ENCODE measurements at places on chromosomes 11 and 22.

- no peak for DNase-seq
Measured at GRCh38 chr11:108790501-108791299, 125.8 kb downstream of the DDX10 start.

DNA sequence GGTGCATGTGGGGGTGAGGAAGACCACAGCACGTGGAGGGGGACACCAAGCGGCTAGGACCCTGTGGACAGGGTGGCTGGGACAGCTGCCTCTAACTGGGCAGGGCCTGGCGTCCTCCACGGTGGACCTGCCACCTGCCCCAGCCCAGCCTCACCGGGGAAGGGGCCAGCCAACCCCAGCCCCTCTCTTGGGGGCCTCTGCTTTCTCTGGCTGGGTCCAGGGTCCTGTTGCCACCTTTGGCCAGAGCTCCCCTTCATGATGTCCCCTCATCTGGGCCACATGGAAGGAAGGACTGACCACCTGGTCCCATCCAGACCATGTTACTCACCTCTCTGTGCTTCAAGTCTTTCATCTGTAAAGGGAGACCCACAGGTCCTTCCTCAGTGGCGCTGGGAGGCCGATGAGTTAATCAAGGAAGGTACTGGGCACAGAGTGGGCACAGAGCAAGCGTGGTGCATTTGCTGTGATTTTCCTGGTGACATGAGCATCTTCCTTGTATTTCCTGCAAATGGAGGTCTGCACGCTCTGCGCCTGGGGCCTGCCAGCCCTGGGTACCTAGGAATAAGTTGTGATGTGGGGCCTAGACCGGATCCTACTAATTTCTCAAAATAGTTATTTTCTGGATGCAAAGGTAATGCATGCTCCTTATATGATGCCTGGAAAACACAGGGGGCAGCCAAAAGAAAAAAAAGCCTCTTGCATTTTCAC is 538.4 kb downstream of the TBC1D22A start:
- DNase-seq, result no peak

DNA sequence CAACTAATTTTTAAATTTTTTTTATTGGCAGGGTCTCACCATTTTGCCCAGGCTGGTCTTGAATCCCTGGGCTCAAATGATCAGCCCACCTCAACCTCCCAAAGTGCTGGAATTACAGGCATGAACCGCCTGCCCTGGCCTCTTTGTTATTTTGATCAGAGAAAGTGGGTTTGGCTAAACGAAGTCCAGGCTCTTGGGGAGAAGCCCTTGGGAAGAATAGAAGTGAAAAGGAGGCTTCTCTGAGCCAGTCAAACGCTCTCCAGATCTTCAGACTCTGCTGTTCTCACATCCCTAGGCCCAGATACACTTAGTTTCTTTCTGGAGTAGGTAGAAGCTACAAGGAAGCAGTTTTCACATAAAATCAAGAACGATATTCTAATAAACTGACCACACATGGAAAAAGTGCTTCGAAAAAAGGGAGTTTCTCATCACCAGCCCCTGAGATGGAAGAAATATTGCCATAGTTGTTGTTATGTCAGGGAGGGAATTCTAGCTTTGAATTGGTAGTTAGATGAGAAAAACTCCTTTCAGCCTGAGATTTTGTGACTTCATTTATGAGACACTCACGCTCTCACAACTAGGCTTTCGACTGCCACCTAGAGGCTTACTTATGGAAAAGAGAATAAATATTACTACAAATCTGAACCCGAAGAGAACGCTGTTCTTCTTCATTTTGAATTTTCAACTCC is 41.7 kb upstream of the AQP11 start:
- peak; percentile 94 for DNase-seq

DNA sequence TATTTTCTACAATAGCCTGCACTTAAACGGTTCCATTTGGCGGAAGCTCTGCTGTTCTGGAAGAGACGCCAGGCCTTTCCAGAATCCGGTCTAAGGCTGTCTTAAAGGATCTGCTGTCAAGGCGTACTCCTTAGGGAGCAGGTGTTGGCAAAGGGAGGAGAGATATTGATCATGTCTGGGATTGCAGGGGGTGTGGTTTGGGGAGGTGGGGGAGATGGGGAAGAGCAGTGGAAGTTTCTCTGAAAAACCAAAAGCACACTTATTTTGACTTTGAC is 22.5 kb upstream of the WNT11 start:
- no peak for DNase-seq

DNA sequence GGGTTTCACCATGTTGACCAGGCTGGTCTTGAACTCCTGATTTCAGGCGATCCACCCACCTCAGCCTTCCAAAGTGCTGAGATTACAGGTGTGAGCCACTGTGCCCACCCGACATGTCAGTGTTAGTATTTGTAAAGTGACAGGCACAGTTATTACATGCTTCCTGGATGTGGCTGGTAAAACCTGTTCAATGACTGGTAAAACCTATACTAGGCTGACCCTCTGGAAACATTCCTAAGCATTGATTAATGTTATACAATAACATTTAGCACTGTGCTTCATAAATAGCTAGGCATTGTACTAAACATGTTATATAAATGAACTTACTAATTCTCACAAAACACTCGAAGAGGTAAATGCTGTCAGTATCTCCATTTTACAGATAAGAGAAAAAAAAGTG is 20.9 kb upstream of the JHY start:
- no peak for DNase-seq

DNA sequence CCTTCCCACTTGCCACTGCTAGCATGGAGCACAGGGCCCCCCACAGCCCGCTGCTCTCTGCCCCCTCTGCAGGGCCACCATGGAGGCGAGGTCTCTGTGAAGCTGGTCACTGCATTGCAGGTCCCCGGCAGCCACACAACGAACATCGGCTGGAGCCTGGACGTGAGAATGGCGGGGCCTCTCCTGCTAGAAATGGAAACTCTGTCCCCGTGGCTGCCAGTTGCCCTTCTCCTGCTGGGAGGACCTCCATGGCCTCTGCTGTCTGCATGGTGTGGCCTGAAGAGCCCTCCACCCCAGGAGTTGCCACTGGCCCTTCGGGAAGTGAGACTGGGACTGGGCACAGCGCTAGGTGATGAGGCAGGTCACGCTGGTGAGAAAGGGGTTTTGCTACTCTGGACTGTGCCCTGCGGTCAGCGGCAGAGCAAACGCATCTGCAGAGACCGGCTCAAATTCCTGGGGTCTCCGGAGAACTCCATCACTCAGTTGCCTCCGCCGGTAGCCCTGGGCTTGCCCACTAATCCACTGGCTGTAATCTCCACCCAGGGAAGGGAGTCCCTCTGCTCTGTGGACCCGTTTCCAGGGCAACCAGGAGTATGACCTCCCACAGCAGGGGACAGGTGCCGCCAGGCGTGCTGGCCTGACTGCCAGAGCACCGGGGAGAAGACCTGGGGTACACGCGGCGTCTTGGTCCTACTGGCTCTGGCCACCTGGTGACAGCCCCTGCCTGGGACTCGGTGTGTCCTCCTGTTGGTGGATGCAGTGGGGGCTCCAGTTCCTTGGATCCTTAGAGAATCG is 806.3 kb downstream of the BRD1 start:
- DNase-seq, result no peak

GRCh38 chr11:34855754-34856095 is 60.5 kb downstream of the APIP start:
- no peak for DNase-seq

GRCh38 chr22:49730656-49731055 is 97.0 kb downstream of the BRD1 start:
- DNase-seq, result no peak

GRCh38 chr11:1436468-1437039 is 46.8 kb downstream of the BRSK2 start:
- DNase-seq, result no peak

GRCh38 chr11:76317296-76317695 is 63.6 kb downstream of the THAP12 start:
- no peak for DNase-seq

GRCh38 chr11:11782532-11783110 is 59.2 kb upstream of the USP47 start:
- DNase-seq, result no peak

- DNase-seq, result no peak
Measured at GRCh38 chr11:80861193-80861592, 1420.4 kb upstream of the TENM4 start.

DNA sequence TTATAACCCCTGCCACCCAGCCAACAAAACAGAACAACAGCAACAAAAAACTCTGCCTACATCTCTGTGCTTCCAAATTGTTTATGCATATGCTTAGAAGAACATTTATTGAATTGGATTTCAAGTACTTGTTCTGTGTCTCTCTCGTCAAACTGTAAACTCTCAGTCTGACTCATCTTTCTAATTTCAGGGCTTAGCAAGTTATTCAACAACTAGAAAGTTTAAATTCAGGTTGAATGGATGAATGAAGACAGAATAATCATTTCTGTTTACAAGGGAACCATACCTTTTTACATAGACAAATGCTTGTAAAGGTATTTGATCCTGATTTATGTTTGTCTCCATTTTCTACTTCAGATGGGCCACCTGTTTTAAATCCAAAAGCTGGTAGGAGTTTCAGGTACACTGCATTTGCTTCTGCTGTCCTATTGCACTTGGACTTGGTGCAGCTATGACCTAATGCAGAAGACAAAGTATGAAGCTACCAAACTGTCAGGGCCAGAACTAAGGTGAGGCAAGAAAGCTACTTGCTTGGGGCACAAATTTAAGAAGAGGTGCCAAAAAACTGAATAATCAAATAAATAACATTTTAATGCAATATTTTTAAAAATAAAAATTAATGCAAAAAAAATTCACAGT is 1.6 kb upstream of the FBXO3 start:
- DNase-seq, result no peak

GRCh38 chr11:40732132-40732531 is 727.3 kb downstream of the LRRC4C start:
- peak; percentile 13 for DNase-seq

- DNase-seq, result no peak
Measured at GRCh38 chr11:75135021-75135650, 15.8 kb upstream of the SLCO2B1 start.

- DNase-seq, result no peak
Measured at GRCh38 chr11:132062541-132062940, 692.1 kb downstream of the NTM start.

GRCh38 chr11:15071556-15072255 is 1.7 kb upstream of the CALCB start:
- no peak for DNase-seq

DNA sequence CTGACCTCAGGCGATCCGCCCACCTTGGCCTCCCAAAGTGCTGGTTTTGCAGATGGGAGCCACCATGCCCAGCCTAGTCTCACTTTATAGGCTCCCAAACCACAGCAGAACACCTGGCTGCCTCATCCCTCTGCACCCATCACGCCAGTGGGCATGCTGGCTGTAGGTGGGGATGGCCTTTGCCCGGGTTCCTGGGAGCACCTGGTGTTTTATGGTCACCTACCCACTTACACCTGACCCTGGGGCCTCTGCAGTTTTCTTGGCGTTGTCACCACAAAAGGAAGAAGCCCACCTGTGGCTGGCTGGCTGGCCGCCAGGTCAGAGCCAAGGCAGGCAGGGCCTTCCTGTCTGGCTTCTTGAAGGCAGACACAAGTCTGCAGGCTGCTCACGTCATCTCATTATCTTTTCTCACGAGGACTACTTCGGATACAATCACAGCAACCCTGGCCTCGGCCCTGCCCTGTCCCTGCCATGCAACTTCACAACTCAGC is 8.2 kb downstream of the RRP7A start:
- no peak for DNase-seq

- peak; percentile 35 for DNase-seq
Measured at GRCh38 chr11:57294225-57295131, 30.3 kb downstream of the TNKS1BP1 start.

DNA sequence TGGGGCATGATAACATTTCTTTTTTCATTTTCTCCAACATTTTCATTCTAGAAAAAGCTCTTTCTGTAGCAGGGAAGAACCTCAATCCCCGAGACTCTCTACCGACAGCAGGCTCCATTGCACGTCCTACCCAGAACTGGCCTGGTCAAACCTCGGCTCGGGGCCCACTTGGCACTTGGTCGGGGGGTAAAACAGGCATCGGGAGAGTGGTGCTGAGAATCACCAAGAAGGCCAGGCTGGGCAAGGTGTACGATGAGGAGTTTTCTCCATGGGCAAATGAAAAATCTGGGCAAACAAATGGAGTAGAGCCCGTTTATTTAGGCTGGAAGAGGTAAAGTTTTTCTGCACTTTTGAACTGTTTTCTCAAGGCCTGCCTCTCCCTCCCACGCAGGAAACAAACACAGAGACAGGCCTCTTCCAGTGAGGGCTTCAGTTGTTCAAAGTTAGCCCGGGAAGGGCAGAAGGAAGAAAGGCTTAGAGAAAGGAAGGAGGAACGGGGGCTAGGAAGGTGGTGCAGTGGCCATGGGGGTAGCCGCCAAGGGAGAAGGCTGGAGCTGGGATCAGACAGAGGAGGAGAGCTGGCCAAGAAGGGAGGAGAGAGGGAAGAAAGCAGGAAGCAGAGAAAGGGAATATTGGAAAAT is 87.6 kb downstream of the ETS1 start:
- no peak for DNase-seq

DNA sequence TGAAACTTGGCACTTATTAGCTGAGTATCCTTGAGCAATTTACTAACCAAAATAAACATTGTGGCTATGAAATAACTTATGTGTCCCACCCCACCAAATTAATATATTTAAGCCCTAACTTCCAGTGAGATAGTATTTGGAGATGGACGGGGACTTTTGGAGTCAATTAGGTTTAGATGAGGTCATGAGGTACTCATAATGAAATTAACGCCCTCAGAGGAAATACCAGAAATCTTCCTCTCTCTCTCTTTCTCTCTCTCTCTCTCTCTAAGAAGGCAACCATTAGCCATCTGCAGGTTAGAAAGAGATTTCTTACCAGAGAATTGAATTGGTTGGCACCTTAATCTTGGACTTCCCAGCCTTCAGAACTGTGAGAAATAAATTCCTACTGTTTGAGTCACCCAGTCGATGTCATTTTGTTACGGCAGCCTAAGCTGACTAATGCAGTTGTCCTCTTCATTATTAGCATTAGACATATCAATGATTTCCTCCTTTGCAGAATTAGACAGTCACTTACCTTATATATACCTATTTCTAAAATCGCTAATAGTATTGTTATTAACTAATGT is 1284.0 kb downstream of the FAM181B start:
- no peak for DNase-seq

- no peak for DNase-seq
Measured at GRCh38 chr11:85619499-85619898, 7.6 kb downstream of the DLG2 start.

GRCh38 chr11:108027057-108027456 is 18.4 kb downstream of the CUL5 start:
- DNase-seq, result no peak

DNA sequence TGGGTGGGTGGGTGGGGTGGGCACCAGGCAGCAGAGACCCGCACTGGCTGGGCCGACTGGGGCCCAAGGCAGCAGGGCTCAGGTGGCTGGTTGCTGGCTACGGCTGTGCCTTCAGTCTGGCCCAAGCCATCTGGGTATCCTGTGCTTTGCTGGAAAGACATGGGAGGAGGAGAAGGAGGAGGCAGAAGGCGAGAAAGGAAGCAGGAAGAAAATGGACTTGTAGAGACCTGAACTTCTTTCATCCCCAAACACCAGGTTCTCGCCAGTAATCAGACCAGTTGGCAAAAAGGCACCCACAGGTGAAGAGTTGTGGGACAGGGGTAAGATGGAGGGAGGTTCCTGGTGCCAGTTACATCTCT is 78.8 kb downstream of the IGLL1 start:
- no peak for DNase-seq

- peak; percentile 14 for DNase-seq
Measured at GRCh38 chr11:92803391-92803790, 166.1 kb upstream of the MTNR1B start.
